HCT116 (cell line): ENCODE measurements at places on chromosomes 7 and 10. TPM values are rescaled to one million over a fixed set of nuclear protein-coding genes. Genes with fewer than 3 reads are reported as not detected.
A peak's percentile ranks its signal among the peaks of the same experiment; 100 is the strongest.

DNA sequence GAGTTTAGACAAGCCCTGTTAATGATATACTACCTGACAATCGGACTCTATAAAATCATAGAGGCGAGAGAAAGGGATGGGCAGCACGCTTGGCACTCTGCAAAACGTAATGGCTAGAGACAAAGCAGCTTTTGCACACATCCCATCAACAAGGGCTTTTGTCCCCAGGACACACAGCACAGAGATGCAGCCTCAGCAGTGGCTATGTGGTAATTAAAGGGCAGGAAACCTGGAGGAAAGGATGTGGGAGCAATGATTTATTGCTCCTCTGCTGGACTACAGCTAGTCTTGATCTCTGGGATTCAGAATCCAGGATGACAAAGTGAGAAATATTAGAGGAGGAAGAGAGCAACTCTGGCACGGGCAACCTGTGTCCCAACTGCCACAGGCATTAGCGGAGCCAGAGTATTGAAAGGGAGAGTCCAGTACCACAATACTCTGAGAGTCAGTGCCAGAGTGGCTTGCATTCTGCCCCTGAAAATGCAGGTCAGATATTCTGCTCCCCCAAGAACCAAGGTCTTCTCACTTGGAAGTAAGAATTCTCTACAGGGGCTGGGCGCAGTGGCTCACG, 96.5 kb downstream of the ARMH3 start:
- H3K4me3 ChIP-seq: no peak overlapping the region
- H3K4me1 ChIP-seq: no peaks in the 10 kb centered on the region
- H3K27ac ChIP-seq: no peak overlapping the region
- no peaks in the 10 kb centered on the region for H3K27me3 ChIP-seq
- no peaks in the 10 kb centered on the region for H3K36me3 ChIP-seq

The ZNF722 gene
- total RNA-seq: not detected

DNA sequence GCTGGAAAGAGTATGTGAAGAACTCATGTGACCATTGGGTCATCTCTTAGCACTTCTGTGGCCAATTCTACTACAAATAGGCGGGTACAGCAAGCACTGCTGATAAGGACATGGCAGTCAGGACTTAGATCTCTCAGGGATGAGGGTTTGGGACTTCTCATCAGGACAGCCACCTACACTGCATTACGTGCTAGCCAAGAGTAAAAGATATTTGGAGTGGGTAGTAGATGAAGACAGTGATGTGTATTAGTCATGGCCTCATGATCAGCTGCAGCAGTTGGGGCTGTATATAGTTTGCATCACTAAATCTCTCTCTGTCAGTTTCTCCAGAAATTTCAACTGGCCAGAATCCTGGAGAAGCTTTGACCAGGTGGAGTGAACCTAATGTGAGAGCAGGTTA, 9.2 kb downstream of the TAS2R60 start:
- H3K27me3 ChIP-seq: no peaks in the 10 kb centered on the region
- no peak for DNase-seq
- no peaks in the 10 kb centered on the region for H3K36me3 ChIP-seq
- H3K4me3 ChIP-seq: no peak overlapping the region
- no peaks in the 10 kb centered on the region for H3K4me1 ChIP-seq

GRCh38 chr7:95471071-95471470, 14.7 kb upstream of the ASB4 start:
- H3K36me3 ChIP-seq: no peaks in the 10 kb centered on the region
- no peak overlapping the region for H3K4me3 ChIP-seq
- DNase-seq: no peak
- peaks cover 12% of the 10 kb centered on the region for H3K4me1 ChIP-seq
- no peaks in the 10 kb centered on the region for H3K27me3 ChIP-seq

DNA sequence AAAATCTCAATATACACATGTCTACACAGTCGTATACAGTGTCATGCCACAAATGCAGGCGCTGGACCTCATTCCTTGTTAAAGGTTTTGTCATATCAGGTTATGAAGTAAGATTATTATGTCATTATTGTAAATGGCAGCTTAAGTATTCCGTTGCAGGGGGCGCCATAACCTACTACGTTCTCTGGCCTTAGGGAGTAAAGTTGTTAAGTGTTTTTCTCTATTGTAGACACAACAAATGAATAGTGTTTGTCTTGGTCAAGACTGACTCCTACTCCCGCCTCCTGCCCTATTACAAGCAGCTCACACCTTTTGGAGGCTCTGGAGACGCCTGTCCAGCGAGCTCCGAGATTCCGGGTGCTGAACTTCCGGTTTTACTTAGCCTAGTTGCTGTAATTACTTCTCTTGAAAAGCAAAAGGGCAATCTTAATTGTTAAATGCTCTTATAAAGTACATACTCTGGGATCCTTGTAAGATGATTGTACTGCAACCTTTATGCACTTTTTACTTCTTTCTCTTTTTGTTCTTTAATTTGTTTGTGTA, 994 bp downstream of the GATAD1 start:
- H3K27ac ChIP-seq: peak overlapping the region; percentile 87
- H3K36me3 ChIP-seq: peaks cover 21% of the 10 kb centered on the region
- H3K4me3 ChIP-seq: peak overlapping the region; percentile 72

GRCh38 chr7:110854651-110855050, 236.3 kb upstream of the LRRN3 start:
- no peaks in the 10 kb centered on the region for H3K4me1 ChIP-seq
- no peak overlapping the region for H3K4me3 ChIP-seq
- no peak for DNase-seq
- H3K36me3 ChIP-seq: no peaks in the 10 kb centered on the region
- no peaks in the 10 kb centered on the region for H3K27me3 ChIP-seq

GRCh38 chr10:121860810-121861209, 67.0 kb downstream of the ATE1 start:
- DNase-seq: no peak
- no peak overlapping the region for H3K4me3 ChIP-seq
- H3K4me1 ChIP-seq: no peaks in the 10 kb centered on the region
- H3K27ac ChIP-seq: no peak overlapping the region
- no peaks in the 10 kb centered on the region for H3K27me3 ChIP-seq

- H3K36me3 ChIP-seq: no peaks in the 10 kb centered on the region
- DNase-seq: no peak
- H3K27ac ChIP-seq: no peak overlapping the region
Observed at GRCh38 chr10:123858077-123858681, 33.4 kb downstream of the CPXM2 start.

The RAB19 gene
- 2.6 TPM for total RNA-seq

DNA sequence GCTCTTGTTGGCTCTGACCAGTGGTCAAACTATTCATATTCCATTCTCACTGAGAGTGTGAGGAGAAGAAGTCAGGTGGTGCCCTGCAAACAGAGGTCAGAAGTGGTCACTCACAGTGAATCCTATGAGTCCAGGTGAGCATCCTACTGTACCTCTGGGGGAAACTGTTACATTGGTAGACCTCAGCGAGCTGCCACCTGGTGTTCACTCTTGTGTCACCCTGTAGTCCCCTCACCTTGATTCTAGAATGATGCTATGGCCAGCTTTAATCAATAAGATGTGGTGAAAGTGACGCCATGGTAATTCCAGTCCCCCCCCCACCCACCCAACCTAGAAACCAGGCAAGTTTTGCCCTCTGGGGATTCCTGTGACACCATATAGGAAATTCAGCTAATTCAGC, 1.2 kb upstream of the AMPH start:
- H3K27me3 ChIP-seq: peaks cover 9% of the 10 kb centered on the region; the same call in 1 of the 2 replicates
- no peak for DNase-seq
- no peaks in the 10 kb centered on the region for H3K4me1 ChIP-seq
- no peak overlapping the region for H3K4me3 ChIP-seq
- no peaks in the 10 kb centered on the region for H3K36me3 ChIP-seq

The IGF2BP3 gene
- total RNA-seq: 79.1 TPM

DNA sequence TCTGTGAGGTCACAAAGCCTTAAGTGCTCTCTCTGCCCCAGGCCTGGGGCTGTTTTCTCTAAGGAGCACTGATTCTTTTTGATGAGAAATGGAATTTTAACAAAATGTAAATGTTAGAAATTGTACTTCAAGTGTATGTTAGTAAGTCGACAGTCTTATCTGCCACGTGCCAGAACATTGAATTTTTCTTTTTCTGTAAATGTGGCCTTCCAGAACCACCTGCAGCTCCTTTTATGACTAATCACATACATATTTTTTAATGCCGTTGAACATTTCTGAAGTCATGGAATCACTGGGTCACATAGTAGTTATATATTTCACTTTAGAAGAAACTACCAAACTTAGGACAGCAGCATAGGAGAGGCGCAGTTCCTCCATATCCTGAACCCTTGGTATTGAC, 38.0 kb downstream of the UBE3C start:
- no peak overlapping the region for H3K27ac ChIP-seq
- H3K27me3 ChIP-seq: no peaks in the 10 kb centered on the region
- no peak for DNase-seq
- H3K36me3 ChIP-seq: peaks cover 69% of the 10 kb centered on the region
- H3K4me1 ChIP-seq: no peaks in the 10 kb centered on the region
- no peak overlapping the region for H3K4me3 ChIP-seq

The MBL2 gene
- total RNA-seq: not detected

GRCh38 chr10:2079603-2080078, 342.3 kb upstream of the ADARB2 start:
- H3K27me3 ChIP-seq: no peaks in the 10 kb centered on the region
- DNase-seq: no peak
- no peak overlapping the region for H3K27ac ChIP-seq
- no peaks in the 10 kb centered on the region for H3K36me3 ChIP-seq
- H3K4me1 ChIP-seq: no peaks in the 10 kb centered on the region
- H3K4me3 ChIP-seq: no peak overlapping the region

The TRIM50 gene
- not detected for total RNA-seq

The AMZ1 gene
- not detected for total RNA-seq

The EVX1 gene
- 0.25 TPM for total RNA-seq

- H3K36me3 ChIP-seq: peaks cover 9% of the 10 kb centered on the region; the same call in 1 of the 2 replicates
- no peak for DNase-seq
- no peaks in the 10 kb centered on the region for H3K27me3 ChIP-seq
- no peaks in the 10 kb centered on the region for H3K4me1 ChIP-seq
- H3K27ac ChIP-seq: no peak overlapping the region
- no peak overlapping the region for H3K4me3 ChIP-seq
Observed at GRCh38 chr10:28623483-28623882, 53.8 kb upstream of the BAMBI start.

GRCh38 chr7:77995717-77996116, 197.1 kb downstream of the PHTF2 start:
- no peaks in the 10 kb centered on the region for H3K36me3 ChIP-seq
- H3K27ac ChIP-seq: no peak overlapping the region
- DNase-seq: no peak
- no peaks in the 10 kb centered on the region for H3K27me3 ChIP-seq
- H3K4me1 ChIP-seq: no peaks in the 10 kb centered on the region
